CD8-positive, alpha-beta memory T cell (primary cell): ENCODE measurements at places on chromosomes 2 and 18. TPM values are rescaled to one million over a fixed set of nuclear protein-coding genes. Genes with fewer than 3 reads are reported as not detected.
A peak's percentile ranks its signal among the peaks of the same experiment; 100 is the strongest.

The CCDC141 gene
- 1.6 TPM for total RNA-seq

The VIT gene
- not detected for total RNA-seq

GRCh38 chr2:197297266-197297665 lies 13.3 kb downstream of the ANKRD44 start:
- no peak for DNase-seq

DNA sequence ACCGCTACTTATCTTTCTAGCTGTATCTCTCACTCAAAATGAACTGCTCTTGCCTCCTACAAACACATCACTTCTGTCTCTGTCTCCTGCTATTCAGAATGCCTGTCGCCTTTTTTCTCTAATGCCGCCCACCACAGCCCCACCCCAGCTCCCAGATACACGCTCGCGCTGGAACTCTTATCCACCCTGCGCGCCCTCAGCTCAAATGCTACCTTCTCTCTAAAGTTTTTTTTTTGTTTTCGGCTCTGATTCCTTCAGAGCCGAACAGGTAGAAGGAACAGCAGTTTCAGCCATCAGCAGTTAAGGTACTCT lies 3.9 kb upstream of the SOS1 start:
- peak; percentile 51 for DNase-seq

The COL4A3 gene
- not detected for total RNA-seq

GRCh38 chr2:45627911-45628310 lies 16.8 kb upstream of the SRBD1 start:
- DNase-seq: no peak

- DNase-seq: no peak
These were observed 517.2 kb downstream of the SUCLG1 start for GRCh38 chr2:83941886-83942285.

The GALNT14 gene
- total RNA-seq: 0.74 TPM

DNA sequence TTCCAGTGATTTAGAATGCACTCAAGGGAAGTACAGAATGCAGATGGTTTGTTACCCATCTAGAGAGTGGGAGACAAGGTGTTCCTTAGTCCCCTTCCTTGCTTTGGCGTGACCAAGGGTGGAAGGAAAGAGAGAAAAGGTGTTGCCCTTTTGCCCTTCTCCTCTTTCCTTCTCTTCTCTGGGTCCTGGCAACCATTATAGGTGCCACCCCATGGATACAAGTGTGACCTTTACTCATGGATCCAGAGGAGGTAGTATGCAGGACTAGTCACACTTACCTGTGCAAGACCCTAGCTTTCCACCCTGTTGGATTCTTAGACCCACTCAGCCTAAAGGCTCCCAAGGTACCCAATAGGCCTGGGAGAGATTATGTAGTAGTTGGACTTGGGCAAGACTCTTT lies 11.6 kb upstream of the RBFA start:
- DNase-seq: no peak

DNA sequence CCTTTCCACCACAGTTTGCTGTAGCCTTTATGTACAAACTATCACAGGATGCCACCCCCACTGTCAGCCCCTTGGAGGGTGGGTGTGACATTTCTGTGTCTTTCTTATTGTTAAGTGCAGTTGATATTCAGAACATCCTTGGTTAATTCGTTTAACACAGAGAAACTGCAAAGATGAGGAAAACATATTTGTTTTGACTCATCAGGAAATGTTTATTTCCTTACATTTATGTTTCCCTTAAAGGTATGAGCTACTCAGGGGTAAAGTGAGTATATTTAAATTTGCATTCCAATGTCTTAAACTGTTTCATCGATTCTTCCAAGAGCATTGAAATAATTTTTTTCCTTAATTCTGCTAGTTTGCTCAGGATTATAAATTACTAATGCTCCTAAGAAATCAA lies 243.4 kb downstream of the RDH14 start:
- DNase-seq: no peak

The SERPINB13 gene
- not detected for total RNA-seq

- DNase-seq: no peak
These were observed 90.2 kb upstream of the SLC25A52 start for GRCh38 chr18:31850844-31851243.

GRCh38 chr2:2328848-2329247 lies 2.2 kb downstream of the MYT1L start:
- no peak for DNase-seq

DNA sequence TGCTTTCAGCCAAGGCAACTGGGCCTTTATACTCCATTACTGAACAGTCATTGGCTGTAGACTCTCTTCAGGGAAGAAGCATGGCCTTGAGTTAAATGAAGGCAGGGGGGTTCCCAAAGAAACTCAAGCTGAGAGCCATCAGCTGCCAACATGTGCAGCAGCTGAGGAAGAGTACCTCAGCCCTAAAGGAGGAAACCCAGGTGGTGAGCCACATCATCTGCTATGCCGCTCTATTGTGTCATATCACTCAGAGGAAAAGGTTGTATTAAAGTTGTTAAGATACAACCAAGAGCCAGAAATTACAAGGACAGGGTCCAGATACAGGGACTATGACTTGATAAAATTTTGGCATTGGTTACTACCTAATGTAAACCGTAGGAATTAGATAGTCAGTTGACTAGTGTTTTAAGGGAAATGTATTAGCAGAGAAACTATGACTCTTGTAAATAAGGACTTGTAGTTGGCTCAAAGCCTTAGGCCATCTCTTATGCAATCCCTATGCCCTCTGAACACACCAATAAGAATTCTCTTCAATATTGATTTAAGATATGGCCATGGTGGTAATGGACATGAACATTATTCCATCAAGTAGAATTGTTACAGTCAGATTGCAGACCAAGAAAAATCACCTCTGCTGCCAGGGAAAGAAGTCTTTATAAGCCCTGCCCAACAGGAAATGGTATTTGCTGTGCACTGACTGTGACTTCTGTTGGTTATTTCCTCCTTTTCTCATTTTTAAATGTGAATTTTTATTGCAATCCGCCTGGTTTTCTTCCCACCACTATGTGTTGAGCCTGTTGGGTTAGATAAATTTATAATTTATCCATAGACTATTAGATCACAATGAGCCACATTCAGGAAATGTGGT lies 9.2 kb upstream of the LRPPRC start:
- no peak for DNase-seq

DNA sequence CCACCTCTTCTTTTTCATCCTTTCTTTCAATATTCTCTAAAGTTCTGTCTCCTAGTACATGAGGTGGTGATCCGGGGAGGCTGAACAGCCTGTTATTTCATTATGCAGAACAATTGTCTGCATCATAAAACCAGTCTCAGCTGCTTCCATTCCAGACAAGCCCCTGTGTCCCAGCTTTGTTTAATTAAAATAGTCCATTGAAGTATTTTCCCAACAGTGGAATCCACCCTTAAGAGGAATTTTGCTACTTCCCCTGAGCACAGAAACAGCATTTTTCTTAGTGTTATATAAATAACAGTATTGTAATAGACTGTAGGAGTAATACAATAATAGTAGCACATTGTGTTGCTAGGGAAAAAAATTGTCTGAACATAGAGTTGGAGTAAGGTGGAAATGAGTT lies 395.4 kb upstream of the TCF4 start:
- no peak for DNase-seq

DNA sequence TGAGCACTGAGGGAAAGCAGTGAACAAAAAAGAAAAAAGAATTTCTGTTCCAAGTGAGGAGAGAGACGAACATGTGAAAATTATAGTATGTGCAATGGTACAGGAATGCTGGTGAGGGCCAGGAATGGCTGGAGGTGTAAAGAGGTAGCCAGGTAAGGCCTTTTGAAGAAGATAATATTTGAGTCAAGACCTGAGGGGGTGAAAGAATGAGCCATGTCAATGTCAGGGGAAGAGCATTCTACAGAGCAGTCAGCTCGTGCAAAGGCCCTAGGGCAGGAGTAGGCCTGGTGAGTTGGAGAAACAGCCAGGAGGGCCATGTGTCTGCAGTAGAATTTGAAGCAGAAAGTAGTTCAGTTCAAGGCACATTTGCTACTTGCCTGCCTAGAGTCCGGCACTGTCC lies 12.4 kb upstream of the RPL31 start:
- DNase-seq: no peak
